Fibroblast of the aortic adventitia (primary cell): ENCODE measurements at places on chromosomes 5 and 9.

GRCh38 chr5:59222687-59223511 is 640.0 kb downstream of the RAB3C start:
- peak; percentile 9 for DNase-seq

- peak; percentile 71 for DNase-seq
These were observed 21.9 kb downstream of the CD14 start for GRCh38 chr5:140611020-140611521.

DNA sequence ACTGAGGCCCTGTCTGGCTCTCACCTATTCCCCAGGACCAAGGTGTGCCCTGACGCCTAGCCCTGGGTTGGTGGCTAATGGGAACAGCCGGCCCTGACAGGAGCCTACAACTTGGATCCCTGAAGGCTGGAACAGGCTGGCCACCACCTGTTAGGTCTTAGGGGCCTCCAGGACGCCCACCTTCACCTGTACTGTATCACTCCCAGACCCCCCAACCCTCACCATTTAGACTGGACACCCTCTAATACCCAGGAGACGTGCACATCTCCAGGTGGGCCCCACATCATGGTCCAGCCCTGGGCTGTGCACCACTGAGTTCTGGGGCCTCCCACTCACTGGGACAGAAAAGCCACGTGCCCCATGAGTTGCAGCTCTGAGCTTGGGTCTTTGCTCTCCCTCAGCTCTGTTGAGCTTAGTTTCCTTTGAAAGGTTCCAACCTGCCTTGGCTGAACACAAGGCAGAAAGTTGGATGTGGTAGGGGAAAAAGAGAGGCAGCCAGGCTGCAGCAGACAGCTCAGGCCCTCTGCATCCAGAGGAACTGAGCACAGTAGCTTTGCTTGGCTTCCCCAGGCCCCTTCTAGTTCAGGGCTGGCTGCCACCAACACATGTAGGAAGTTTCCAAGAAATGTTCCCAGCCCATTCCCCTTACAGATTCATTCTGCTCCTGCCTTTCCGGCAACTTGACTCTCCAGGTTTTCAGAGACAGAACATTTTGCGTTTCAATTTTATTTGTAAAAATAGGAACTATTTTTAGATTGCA is 116.8 kb upstream of the TBC1D2 start:
- DNase-seq = no peak

DNA sequence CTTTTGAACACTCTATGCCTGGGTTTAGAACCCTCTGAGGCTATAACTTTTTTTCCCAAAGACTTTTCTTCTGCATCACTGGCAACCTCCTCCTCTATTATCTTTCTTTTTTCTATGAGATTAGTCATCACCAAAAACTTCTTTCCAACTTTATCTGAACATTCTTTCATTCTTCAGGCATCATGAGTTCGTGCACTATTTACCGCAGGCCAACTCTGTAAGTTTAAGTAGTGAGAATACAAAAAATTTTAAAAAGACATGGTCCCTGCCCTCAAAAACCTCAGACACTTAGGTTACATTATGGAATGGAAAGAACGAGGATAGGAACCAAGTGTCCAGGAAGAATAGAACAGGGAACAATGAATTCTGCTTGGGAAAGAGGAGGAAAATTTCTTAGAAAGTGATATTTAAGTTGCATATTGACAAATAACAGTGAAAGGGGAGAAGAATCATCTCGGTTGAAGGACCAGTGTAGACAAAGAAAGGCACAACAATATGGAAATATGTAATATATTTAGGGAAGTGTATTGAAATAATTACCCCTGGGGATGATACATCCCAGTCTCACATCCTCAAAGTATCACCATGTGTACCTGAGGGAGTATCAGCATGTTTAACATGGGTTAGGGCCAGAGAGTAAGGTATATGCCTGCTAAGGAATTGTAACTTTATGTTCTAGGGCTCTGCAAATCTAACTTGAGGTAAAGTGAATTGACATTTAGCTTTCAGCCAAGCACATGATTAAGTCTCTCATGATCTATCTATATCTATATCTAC is 196.5 kb upstream of the NREP start:
- peak; percentile 93 for DNase-seq

GRCh38 chr9:108322326-108323098 is 533.3 kb downstream of the ACTL7B start:
- no peak for DNase-seq

DNA sequence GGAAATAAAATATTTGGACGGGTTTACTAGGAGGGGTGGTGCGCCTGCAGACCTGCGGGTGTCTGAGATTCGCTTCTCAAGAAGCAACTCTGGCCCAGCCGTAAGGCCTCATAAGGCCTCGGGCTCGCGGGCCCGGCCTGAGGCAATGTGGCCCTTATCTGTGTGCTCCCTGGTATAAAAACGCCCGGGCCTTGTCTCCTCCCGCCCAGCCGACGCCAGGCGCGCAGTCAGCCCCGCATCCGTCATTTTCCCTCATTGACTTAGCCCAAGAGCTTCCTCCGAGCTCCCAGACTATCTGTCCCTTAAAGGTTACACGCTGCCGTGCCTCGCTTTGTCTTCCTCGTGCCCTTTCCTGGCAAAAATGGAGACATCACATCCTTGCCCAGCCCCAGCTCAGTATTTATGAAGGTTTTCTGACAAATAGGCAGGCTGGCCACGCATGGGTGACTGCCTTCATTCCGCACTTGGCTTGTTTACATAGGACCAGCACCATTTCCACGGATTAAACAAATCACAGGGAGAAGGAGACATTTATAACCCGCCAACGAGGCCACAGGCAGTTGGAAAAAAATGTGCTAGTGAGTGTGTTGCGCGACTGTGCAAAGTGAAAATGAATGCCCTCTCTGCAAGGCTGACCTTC is 74.5 kb upstream of the TBCA start:
- no peak for DNase-seq

GRCh38 chr9:70480405-70480980 is 66.0 kb upstream of the KLF9 start:
- peak; percentile 82 for DNase-seq

GRCh38 chr5:139275956-139276355 is 17.6 kb upstream of the MATR3 start:
- DNase-seq = no peak

- no peak for DNase-seq
These were observed 37.7 kb upstream of the CSNK1G3 start for GRCh38 chr5:123474228-123474627.

- peak; percentile 32 for DNase-seq
These were observed 6.8 kb downstream of the LSM11 start for GRCh38 chr5:157750320-157750719.

DNA sequence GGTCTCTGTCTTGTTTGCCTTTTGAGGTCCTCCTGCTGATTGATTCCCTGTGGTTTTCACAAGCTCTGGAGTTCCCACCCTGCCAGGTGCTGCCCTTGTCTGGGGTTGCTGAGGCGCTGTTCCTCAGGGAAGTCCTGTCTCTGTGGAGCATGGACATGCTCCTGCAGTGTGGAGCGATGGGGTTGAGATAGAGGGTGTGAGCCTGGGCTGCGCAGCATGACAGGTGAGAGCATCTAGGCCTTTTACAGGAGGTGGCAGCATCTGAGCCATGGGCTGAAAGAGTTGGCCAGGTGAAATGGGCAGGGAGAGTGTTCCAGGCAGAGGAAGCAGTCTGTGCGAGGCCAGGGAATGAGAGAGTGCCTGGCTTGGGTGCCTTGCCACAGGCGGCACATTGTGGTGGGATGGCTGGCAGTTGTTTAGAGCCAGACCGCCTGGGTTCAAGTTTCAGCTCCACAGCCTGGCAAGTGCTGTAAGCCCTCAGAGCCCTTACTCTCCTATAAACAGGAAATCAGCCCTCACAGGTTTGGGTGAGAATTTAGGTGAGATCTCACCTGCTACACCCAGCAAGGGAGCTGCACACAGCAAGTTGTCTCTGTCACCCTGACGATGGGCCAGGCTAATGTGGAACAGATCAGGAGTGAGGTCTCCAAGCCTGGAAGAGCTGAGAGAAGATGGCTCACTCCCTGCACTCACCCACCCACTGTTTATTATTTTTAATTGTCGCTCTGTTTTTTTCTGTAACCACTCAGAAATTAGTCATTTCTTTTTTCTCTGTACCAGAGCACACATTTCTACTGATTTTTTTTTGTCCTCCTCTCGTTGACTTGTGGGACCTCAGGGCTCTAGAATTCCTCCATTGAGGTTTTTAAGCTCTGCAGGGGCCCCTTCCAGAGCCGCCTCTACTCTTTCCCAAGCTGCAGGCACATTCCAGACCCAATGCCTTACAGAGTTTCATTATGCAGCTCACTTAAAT is 19.6 kb downstream of the TCOF1 start:
- DNase-seq = peak; percentile 8
